ENCODE measurements at places on chromosomes 12 and 14.

- no peak for DNase-seq
These were observed 63.7 kb downstream of the RFX4 start for GRCh38 chr12:106646472-106646871.

- no peak for DNase-seq
These were observed 91.5 kb downstream of the CPNE8 start for GRCh38 chr12:38813923-38814322.

- DNase-seq = no peak
These were observed 7.1 kb downstream of the RAPGEF3 start for GRCh38 chr12:47751561-47751960.

DNA sequence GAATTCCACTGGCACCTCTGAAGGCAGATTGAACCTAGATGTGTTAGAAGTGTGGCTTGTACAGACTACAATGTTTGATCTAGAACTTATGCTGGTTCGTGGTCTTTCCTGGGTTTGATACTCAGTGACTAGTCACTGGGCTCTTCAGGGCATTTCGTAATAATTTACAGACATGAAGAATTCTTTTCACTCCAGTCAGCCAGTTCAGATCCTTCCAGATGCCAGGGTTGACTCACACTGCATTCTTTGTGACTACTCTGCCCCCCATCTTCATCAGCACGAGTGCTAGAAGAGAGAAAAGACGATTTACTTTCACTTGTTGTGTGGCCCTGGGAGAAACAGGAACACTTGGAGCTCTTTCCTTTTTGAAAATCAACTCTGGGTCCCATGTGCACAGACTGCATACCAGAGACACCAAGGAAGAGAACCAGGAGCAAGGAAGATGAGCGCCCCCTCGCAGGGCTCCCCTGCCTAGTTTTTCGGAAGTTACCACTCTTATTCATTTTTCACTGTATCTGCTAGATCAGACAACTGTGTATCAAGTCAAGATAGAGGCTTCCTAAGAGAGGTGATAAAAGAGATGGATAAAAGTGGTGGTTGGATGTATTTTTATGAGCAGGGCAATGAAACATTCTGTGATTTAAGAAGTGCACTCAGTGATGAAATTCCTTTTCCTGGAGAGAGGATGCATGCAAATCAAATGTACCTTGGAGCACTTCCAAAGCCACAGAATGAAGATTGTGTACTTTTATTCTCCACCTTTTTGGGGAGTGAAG, 33.5 kb upstream of the EVL start:
- no peak for DNase-seq

GRCh38 chr14:85316701-85317410, 213.1 kb upstream of the FLRT2 start:
- DNase-seq = no peak

- DNase-seq = no peak
These were observed 28.3 kb downstream of the PHLDA1 start for GRCh38 chr12:76003355-76003638.

- no peak for DNase-seq
These were observed 13.5 kb downstream of the DGLUCY start for GRCh38 chr14:91127401-91127801.

DNA sequence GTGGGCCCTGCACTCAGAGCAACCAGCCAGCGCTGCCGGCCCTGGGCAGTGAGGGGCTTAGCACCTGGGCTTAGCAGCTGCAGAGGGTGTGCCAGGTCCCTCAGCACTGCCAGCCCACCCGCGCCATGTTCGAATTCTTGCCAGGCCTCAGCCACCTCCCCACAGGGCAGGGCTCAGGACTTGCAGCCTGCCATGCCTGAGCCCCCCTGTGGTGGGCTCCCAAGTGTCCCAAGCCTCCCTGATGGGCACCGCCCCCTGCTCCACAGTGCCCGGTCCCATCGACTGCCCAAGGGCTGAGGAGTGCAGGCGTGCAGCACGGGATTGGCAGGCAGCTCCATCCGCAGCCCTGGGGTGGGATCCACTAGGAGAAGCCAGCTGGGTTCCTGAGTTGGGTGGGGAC, 98.0 kb upstream of the NID2 start:
- no peak for DNase-seq

GRCh38 chr14:86055512-86056075, 525.6 kb downstream of the FLRT2 start:
- DNase-seq = no peak

DNA sequence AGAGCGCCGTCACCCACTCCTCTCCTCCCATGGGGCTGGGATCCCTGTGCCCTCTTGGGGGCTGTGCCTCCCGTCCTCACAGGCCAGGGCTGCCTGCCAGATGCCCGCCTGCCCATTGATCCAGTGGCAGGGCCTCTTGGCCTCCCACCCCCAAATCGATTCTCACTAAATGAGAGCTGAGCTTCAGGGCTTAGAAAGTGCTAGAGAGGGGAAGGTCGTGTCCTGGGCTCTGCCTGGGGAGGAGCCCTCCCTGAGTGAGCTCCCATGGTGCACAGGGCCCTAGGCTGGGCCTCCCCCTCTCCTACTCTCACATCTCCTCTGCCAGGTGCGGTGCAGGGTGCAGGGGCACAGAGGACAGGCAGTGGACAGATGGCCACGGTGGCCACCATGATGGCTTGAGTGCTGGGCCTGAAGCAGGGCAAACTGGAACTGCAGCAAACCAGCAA, 9.2 kb downstream of the BEGAIN start:
- no peak for DNase-seq

DNA sequence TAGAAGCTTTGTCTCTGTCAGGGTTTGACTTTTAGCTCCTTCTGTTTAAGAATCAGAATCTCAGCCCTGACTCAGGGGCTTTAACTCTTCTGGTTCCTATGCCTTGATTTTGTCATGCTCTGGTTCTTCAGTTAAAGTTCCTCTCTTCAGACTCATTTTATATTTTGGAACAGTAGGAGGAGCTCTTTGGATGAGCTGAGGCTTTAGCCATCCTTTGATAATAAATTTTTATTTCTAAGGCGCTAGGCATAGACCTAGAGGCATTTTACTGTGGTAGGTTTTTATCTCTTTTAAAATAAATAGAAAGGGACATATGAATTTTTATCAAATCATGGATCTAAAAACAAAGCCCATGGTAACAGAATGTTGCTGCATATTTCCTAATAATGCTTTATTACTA, 51.7 kb downstream of the ATP23 start:
- no peak for DNase-seq

DNA sequence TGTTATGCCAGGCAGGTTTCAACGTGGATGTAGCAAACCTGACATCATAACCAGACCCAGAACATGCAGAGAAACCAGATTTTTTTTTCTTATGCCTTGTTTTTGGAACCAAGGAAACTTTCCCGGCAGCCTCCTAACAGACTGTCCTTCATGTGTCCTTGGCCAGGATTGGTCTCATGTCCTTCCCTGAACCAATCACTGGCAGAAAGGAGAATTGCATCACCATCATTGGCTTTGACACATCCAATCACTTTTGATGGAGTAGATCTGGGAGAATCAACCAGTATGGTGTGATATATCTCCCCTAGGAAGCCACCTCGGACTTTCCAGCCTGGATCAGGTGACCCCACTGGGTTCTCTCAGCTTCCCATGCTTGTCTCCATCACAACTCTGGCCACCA, 25.6 kb upstream of the WSCD2 start:
- no peak for DNase-seq

GRCh38 chr14:104681689-104682074, 7.7 kb upstream of the INF2 start:
- DNase-seq = no peak

- no peak for DNase-seq
These were observed 22.4 kb downstream of the CALM1 start for GRCh38 chr14:90419200-90419599.

- DNase-seq = peak; percentile 49
These were observed 12.5 kb upstream of the MAP3K9 start for GRCh38 chr14:70821584-70822529.

DNA sequence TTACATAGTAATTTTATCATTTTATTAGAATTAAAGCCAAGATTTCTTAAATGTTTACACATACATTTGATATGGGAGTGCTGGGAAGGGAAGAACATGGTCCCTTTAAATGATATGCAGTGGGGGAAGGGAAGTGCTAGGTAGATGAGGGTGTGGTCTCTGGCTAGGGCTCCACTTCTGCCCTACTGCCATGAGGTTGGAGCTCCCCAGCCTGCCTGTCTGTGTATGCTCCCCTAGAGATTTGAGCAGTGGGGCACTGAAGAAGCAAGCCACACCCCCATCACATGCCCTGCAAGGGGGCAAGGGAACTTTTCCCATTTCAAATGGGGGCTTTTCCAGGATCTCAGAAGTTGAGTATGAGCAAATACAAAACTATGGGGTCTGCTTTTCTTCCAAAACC, 25.5 kb downstream of the CLECL1 start:
- no peak for DNase-seq

DNA sequence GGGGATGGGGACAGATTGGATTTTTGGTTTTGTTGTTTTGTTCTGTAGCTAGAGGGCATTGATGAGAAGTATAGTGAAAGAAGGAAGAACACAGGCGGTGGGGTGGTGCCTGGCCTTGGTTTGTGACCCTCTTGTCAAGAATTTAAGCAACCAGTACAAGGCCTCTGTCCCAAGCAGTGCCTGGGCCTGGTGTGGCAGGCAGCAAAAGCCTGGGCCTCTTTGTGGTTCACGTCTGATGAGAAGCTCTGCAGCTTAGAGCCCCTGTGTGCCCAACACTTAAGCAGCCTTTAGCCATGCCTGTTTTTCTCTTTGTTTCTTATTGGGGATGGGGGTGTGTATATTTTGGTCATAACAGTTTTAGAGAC, 98.0 kb downstream of the PPP2R5C start:
- no peak for DNase-seq

- DNase-seq = no peak
These were observed 7.9 kb downstream of the MAPK1IP1L start for GRCh38 chr14:55059333-55059732.

DNA sequence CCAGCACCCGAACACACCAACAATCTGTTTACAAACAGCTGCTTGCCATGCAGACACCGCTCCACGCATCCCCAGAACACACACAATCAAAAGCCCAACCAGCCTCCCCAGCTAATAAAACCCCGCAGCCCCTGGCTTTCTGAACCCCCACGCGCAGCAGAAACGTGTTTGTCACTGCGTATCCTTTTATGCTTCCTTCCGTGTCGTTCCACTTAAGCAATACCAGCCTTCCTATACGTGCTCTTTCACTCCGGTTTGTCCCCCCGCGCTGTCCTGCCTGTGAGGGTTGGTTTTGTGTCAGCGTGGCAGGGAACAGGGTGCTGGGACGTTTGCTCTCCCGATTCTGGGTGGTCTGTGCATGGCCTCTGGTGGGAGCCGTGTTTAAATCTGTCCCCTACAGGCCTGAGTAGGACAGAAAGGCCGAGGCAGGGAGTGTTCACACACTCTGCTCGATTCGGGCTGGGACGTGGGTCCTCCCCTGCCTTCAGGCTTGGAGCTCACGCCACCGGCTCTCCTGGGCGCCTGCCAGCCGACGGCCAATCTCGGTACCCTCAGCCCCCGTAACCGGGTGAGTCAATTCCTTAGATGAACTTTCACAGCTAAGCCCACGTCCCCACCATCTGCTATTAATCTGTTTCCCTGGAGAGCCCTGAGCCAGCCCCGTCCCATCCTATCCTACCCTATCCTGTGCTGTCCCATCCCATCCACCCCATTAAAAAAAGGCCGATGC, 60.0 kb downstream of the NOC4L start:
- no peak for DNase-seq

GRCh38 chr14:36313898-36314297, 6.5 kb downstream of the MBIP start:
- DNase-seq = no peak

GRCh38 chr12:5485454-5485853, 53.5 kb downstream of the NTF3 start:
- DNase-seq = no peak

- DNase-seq = no peak
These were observed 20.3 kb upstream of the EIF5 start for GRCh38 chr14:103313704-103314103.

DNA sequence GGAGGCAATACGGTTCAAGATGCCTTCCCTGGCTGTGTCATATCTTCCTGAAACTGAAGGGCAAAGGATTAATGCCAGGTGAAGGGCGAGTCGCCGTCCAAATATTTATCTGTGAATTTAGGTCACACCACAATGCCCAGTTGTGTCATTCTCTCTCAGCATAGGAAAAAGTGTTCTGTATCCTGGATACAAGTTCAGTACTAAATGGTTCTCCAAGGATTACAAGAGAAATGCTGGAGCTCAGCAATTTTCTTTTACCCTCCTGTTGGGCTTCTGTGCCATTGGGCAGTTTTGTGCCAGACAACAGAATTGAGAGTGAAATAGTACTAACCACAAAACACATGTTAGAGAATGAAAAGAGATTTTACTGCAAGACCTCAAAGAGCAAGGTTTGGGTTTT, 493.9 kb downstream of the EGLN3 start:
- no peak for DNase-seq

GRCh38 chr12:45907955-45908354, 82.4 kb downstream of the SCAF11 start:
- DNase-seq = no peak

DNA sequence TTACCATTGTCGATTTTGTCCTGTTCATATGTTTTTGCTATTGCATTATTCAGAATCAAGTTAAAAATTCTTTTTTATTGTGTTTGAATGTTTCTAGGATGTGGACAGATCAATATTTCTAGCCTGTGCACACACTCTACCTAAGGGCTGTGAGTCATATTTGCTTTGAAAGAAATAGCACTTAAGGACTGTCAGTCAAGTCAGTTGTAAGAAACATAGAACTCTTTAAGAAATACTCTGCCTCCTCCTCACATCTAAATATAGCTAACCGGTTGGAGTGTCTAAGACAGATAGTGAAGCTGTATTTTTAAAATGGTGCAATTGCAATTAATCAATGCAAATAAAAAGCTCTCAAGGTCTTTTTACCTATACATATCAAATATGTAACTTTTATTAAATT, 17.9 kb upstream of the MGST1 start:
- DNase-seq = no peak

DNA sequence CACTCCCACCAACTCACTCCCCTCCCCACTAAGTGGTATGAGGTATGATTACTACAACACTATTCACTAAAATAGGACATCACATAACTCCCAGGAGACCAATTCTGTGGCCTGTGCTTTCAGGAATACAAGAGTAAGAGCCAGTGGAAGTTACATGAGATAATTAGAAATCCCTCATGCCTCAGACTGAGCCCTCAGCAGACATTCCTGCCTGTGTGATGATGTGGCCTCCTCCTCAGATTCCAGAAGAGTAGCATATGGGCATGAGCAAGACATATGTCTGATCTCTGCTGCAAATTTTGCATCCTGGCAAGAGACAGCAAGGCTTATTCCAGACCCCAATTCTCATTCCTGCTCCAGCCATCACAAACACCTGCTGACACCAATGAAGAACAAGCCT, 46.0 kb upstream of the BMP4 start:
- no peak for DNase-seq

- DNase-seq = no peak
These were observed 4.0 kb downstream of the CPSF6 start for GRCh38 chr12:69243099-69244084.

GRCh38 chr14:66152302-66152701, 333.9 kb upstream of the CCDC196 start:
- DNase-seq = no peak

DNA sequence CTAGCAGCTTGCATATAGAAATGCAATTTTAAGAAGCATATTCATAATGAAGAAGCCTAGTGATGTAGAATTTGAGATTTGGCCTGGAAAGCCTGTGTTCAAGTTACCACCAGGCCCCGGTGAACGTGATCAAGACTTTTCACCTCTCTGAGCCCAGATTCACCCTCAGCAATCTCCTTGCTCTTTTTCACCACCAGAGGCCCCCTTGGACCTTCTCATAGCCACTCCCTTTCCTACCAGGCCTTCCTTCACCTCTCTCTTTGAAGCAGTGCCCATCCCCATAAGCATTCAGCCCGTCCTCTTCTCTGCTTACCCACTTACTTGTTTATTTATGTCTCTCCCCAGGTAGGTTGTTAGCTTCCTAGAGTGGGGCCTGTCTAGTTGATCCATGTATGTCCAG, 1280.9 kb downstream of the AACS start:
- DNase-seq = no peak
